Panc1 (cell line): ENCODE measurements at places on chromosomes 7 and 10. TPM values are rescaled to one million over a fixed set of nuclear protein-coding genes. Genes with fewer than 3 reads are reported as not detected.

GRCh38 chr7:122632238-122632637, 66.7 kb downstream of the RNF133 start:
- no peak for DNase-seq
- H3K4me3 ChIP-seq, result no peak overlapping the region
- H3K4me1 ChIP-seq, result no peaks in the 10 kb centered on the region
- no peak overlapping the region for H3K27ac ChIP-seq

DNA sequence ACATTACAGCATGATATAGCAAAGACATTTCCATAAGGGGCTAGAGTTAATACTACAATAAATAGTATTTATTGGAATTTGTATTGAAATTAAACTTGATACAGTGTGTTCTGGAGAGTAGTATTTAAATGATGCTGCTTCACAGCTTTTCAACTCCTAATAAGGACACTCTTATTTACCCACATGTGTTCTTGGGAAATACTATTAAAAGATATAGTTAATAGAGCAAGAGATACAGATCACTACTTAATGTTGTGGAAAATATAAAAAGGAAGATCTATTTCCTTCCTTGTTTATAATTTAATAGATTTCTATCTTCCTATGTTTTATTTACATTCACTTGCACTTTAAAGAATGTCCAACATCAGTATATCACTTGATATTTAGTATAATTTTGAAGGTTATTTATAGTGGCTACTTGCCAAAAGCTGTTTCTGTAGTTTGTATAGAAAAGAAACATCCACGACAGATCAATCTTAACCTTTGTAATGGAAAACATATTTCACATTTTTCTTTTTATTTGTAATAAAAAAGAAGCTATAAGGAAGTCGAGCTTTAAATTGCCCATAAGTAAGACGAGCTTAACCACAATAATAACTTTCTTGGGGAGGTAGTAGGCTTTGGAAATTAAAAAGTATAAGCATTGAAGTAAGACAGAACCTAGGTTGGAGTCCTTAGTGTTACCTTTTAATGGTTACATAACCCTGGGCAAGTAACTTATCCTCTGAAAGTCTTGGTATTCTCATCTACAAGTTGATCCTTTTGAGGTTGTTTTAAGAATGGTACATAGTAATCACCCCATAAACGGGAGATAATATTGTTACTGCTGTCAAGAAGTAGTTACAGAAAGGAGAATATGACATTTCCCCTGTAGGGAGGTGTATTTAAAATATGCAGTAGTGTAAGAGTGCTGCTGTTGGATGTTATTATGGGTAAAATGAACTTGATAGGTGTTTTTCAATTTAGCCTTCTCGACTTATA, 32.8 kb downstream of the CPED1 start:
- peaks cover 5% of the 10 kb centered on the region; the same call in 1 of the 2 replicates for H3K27me3 ChIP-seq
- H3K36me3 ChIP-seq, result no peaks in the 10 kb centered on the region
- DNase-seq, result no peak
- H3K4me1 ChIP-seq, result no peaks in the 10 kb centered on the region
- H3K4me3 ChIP-seq, result no peak overlapping the region
- H3K27ac ChIP-seq, result no peak overlapping the region

The HOXA11 gene
- total RNA-seq, result 0.57 TPM

- H3K4me1 ChIP-seq, result no peaks in the 10 kb centered on the region
- no peak overlapping the region for H3K27ac ChIP-seq
- H3K36me3 ChIP-seq, result no peaks in the 10 kb centered on the region
- DNase-seq, result no peak
- no peaks in the 10 kb centered on the region for H3K27me3 ChIP-seq
Measured at GRCh38 chr10:34213805-34214197, 601.3 kb downstream of the PARD3 start.

DNA sequence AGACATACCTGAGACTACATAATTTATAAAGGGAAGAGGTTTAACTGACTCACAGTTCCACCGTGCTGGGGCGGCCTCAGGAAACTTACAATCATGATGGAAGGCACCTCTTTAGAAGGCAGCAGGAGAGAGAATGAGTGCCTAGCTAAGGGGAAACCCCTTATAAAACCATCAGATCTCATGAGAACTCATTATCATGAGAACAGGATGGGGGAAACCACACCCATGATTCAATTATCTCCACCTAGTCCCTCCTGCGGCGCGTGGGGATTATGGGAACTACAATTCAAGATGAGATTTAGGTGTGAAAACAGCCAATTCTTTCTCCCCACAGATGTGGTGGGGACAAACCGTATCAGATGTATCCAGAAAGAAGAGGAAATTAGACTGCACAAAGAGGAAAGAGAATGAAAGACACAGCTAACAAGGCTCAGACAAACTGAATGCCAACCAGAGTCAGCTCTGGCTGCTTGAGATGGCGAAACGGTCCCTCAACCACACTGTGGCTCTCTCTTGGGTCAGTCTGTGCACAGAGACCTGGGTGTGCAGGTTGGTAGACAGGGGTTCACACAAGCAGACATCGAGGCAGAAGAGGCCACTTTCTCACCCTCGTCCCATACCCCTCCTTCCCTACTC, 375.6 kb downstream of the SFMBT2 start:
- no peaks in the 10 kb centered on the region for H3K27me3 ChIP-seq
- H3K4me1 ChIP-seq, result no peaks in the 10 kb centered on the region
- DNase-seq, result no peak
